ENCODE measurements at places on chromosomes 6 and 20.

GRCh38 chr6:40807484-40807883 lies 220.3 kb upstream of the LRFN2 start:
- no peak for DNase-seq

DNA sequence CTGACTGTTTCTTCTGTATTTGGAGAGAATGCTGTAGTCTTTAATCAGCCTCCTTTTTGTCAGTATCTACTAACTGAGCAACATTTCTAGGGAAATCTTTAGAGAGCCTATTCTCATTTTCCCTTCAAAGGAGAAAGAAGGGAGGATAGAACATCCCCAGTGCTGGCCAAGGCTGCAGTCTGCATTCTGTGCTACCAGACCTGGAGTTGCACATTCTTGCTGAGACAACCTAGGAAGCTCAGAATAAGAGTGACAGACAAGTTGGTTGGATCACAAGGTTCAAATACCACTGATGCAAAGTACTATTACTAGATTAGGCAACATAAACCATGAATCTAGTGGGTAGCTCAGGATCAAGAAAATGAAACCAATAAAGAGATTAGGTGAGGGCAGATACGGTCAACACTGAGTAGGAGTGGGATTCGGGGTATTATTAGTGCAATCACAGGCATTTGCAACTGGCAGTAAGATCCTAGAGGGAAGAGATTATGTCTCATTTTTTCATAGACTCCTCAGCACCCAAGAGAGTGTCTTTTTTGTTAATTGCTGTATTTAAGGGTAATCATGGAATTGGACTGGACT lies 213.5 kb upstream of the FAM83B start:
- no peak for DNase-seq

DNA sequence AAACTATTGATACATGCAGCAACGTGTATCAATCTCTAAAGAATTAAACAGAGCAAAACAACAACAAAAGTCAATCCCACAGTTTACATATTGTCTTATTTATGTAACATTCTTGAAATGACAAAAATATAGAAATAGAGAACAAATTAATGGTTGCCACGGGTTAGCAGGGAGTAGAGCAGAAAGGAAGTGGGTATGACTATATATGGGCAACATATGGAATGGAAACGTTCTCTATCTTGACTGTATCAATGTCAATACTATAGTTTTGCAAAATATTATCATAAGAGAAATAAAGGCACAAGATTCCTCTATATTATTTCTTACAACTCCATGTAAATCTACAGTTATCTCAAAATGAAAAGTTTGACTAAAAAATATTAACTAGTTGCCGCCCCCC lies 12.8 kb downstream of the AK9 start:
- DNase-seq, result no peak

DNA sequence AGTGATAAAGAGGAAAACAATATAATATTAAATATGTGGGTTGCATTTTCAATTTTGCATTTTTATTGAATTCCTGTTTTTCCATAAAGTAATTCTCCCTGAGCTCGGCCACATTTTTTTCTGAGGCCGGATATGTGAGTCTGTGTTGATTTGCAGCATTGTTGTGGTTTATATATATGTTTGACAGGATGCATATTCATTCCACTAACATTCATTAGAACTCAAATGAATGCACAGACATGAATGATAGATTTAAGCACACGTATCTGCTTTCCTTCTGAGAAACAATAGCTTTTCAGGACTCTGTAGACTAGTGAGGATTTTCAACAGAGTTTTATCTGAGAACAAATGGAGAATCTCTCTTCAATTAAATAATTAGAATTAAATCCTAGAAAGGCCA lies 10.6 kb upstream of the EXOC2 start:
- no peak for DNase-seq
